Posterior cingulate gyrus (tissue), 11 donors: ENCODE measurements at places on chromosomes 16 and 17.

DNA sequence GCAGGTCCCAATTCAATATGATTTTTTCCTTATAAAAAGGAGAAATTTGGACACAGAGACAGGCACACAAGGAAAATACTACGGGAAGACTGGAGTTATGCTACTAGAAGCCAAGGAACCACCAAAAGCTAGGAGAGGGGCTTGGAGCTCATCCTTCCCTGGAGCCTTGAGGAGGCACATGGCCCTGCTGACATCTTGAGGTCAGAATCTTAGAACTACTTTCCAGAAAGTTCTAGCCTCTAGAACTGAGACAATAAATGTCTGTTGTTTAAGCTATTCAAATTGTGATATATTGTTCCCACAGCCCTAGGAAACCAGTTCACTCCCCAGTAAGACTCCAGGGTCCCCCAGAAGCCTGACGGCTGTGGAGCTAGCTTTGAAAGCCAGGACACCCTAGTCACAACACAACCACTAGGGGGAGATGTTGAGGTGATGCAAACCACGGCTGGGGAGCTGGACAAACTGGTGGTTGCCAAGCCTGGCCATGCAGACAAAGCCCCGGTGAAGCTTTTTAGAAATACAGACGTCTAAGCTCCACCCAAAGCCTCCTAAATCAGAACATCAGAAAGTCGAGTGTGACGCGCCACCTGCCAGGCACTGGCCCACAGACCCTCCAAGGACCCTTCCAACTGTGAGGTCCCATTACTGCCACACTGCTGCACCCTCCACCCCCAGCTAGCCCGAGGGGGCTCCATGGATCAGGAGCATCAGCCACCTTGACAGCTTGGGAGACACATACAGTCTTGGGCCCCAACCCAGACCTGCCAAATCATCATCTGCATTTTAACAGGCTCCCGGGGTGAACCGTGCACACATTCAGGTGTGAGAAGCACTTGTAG lies 106.4 kb downstream of the SLC39A11 start:
- peak; percentile 76 for DNase-seq

- no peak for DNase-seq
Measured at GRCh38 chr16:24986512-24987303, 28.5 kb downstream of the ARHGAP17 start.

DNA sequence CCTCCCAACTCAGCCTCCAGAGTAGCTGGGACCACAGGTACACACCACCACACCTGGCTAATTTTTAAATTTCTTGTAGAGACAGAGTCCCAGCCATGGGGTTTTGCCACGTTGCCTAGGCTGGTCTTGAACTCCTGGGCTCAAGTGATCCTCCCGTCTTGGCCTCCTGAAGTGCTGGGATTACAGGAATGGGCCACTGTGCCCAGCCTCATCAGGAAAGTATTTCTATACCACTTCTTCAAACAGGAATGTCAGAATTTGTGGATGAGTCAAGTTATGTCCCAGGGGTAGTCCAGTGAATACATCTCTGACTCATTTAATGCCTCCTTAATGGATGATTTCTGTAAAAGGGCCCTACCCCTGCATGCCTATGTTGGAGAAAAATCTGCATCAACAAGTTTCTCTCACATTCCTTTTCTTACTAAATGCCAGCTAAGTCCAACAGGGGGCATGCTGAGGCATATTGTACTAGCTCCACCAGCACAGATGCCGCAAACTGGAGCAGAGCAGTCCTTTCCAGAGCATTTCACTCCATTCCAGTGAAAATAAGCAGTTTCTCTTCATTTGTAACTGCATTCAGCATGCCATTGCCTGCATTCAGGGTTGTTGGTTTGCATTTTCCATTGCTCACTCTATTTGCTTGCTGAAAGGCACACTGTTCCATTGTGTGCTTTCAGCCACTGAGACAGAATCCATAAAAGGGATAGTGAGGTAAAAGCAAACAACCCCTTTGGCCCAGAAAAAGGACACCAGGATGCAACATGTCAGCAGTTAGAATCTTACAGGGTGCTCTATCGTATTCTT lies 5.3 kb upstream of the CAVIN1 start:
- DNase-seq, result peak; percentile 62

- DNase-seq, result no peak
Measured at GRCh38 chr16:87344931-87345631, 27.9 kb upstream of the C16orf95 start.

DNA sequence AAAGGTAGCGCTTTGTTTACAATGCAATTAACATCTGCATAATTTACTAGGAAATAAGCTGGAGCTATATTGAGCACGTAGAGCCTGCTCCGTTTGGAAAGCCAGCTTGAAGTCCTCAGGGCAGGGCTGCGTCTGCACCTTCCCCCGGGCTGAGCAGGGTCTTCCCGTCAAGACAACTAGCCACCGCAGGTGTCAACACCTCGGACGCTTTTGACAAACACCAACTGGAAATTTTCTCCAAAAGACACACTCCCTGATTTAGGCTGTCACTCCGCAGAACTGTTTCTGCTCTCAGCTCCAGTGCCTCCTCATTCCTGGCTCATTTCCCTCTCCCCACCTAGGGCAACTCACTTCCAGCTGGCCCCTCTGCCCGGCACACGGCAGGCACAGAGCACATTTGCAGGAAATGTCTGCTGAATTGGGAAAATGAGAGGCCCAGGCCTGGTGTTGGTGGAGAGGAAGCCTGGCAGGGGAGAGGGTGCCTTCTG lies 170.3 kb downstream of the MAF start:
- no peak for DNase-seq

DNA sequence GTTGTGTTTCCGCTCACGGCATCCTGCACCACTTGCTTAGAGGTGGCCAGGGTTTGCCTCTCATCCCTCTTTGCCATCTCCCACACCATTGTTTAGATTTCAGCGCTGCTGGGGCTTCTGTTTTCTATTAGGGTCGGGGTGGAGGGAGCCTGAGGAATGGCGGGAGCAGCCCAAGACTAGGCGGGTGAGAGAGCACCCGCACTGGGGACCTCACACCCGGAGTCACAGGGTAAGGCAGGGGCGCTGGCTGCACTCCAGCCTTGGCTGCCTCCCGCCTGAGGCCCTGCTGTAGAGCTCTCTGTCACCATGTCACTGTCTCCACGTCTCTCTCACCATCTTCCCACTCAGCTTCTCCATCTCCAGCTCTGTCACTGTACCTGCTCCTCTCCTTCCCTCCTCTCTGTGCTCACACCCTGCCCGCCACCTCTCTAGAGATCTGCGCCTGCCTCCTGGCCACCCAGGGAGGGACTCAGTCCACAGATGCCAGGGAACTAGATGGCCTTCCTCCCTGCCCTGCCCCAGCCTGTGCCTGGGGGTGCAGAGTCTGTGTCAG lies 32.8 kb upstream of the ABCC3 start:
- no peak for DNase-seq

- peak; percentile 69 for DNase-seq
Measured at GRCh38 chr17:80970044-80970761, 21.4 kb upstream of the CHMP6 start.

DNA sequence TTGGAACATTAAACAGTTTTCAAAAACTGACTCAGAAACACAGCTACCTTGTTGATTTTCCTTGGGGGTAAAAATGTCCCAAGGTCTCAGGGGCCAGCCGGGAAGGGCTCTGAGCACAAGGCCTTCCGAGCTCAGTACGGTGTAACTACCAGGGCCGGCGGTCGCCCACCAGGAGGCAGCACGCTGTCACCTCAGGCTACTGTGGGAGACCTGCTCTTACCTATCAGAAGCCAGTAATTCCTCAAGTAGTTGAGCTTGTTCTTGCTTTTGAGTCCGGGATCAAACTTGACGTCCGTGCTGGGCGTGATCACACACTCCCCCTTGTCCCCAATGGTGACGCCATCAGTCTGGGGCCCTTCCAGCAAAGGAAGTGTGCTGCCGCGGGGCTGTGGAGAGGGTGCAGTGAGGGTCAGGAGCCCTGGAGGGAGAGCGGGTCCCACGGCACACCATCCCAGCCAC lies 43.4 kb upstream of the ICAM2 start:
- DNase-seq, result no peak

DNA sequence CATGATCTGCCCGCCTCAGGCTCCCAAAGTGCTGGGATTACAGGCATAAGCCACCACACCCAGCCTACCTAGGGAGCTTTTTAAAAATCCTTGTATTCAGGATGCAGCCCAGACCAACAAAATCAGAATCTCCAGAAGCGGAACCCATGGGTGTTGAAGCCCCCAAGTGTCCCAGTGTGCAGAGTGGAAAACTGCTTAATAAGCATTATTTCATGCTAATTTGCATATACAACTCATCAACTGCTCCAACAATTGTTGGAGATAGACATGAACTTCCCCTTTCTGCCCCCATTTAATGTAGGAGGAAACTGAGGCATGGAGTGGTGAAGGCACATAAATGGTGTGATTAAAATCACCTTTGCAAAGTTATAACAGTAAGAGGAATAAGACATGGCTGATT lies 84.3 kb upstream of the C16orf82 start:
- DNase-seq, result no peak
